CD4-positive, alpha-beta T cell treated with Interleukin-4 for 1 hour (primary cell): ENCODE measurements at places on chromosomes 7 and 10.

- DNase-seq: no peak
These were observed 105.8 kb downstream of the THSD7A start for GRCh38 chr7:11726001-11726793.

DNA sequence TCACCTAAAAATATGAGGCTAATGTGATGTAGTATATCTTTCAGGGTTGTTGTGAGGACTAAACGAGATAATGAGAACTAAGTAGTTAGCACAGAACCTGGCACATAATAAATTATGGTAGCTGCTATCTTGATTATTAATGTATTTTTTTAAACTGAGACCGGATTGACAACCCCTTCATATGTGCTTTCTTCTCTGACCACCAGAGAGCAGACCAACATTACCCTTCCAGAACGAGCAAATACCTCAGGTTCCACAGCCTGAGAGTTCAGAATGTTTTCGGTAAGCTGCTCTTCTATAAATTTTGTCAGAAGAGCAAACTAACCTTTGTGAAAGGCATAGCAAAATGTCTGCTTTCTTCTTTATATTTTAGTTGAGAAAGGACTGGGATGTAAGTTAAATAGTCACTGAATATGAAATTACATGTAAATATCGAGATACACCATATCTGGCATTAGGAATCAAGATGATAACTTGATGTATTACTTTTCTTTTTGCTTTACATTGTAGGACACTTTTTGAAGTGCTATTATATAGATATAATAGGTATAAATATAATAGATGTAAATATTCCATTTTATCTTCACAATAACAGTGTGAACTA is 13.6 kb upstream of the BPGM start:
- peak; percentile 39 for DNase-seq

GRCh38 chr7:157825325-157825724 is 488.5 kb downstream of the DNAJB6 start:
- no peak for DNase-seq

- no peak for DNase-seq
These were observed 63.2 kb downstream of the CYP51A1 start for GRCh38 chr7:92071032-92071431.

- peak; percentile 67 for DNase-seq
These were observed 71.2 kb upstream of the KCTD7 start for GRCh38 chr7:66557214-66558200.

DNA sequence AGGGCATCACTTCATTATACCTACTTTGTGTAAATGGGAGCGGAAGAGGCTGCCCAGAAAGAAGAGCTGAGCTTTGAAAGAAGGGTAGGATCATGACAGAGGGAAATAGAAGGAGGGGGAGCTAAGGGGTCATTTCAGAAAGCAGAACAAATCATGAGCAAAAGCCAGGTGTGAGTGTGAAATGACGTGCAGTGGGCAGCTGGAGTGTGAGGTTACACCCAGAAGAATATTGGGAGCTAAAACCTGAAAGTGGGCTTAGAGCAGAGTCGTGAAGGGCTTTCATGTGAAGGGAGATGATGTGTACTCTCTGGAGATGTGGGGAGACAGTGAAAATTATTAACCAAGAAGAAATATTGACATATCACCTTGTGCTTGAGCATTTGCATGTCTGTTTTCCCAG is 245.0 kb upstream of the YAE1 start:
- no peak for DNase-seq

DNA sequence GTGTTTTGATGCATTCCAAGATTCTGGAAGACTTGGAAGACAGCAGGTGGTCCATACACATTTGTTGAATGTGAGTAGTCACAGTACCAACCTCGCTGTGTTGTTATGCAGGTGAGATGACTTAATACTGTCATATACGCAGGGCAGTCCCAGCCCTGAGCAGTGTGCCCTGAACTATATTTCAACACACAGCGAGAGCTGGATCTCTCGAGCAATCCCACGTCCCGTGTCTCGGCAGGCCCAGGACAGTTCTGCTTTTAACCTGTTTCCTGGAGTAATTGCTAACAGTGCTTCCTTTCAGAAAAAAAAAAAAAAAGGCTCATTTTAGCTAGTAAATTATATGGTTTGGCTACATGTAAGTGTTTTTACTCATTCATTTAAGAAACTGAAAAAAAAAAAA is 179.7 kb downstream of the PRKCQ start:
- no peak for DNase-seq

- DNase-seq: no peak
These were observed 15.0 kb downstream of the CYP17A1 start for GRCh38 chr10:102822222-102822621.

DNA sequence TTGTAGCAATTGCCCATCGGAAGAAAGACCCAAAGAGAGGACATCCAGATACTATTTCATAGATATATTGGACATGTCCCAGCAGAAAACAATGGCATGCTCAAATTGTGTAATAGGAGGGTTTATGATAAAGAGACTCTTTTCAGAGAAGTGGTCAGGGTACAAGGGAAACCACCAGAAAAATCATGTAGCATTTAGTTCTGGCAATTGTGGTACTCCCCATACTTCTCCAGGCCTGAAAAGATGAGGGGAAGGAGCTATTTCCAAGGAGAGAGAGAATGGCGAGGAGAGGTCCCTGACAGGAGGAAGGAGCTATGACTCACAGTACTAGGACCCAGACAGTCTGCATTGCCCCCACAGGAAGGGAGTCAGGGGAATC is 68.4 kb upstream of the ADO start:
- no peak for DNase-seq

- no peak for DNase-seq
These were observed 605.7 kb upstream of the DPP6 start for GRCh38 chr7:153446490-153446889.

- peak; percentile 59 for DNase-seq
These were observed 58.4 kb upstream of the TM9SF3 start for GRCh38 chr10:96645191-96645721.

GRCh38 chr10:97277551-97277950 is 14.9 kb downstream of the ARHGAP19 start:
- no peak for DNase-seq
